ENCODE measurements at places on chromosomes 16 and 17. TPM values are rescaled to one million over a fixed set of nuclear protein-coding genes. Genes with fewer than 3 reads are reported as not detected.

- DNase-seq: peak; percentile 28
Observed at GRCh38 chr17:73401911-73402310, 90.1 kb upstream of the CDC42EP4 start.

GRCh38 chr16:29146266-29146665 lies 161.4 kb downstream of the LAT start:
- no peak for DNase-seq

Gene YPEL2
- total RNA-seq: 21.4 TPM

GRCh38 chr16:11067266-11067665 lies 122.9 kb downstream of the CLEC16A start:
- no peak for DNase-seq

Gene MARVELD3
- 2.0 TPM for total RNA-seq

GRCh38 chr17:50169881-50170459 lies 4.2 kb downstream of the SGCA start:
- no peak for DNase-seq

- DNase-seq: no peak
Observed at GRCh38 chr16:11171757-11172299, 84.2 kb downstream of the SOCS1 start.

DNA sequence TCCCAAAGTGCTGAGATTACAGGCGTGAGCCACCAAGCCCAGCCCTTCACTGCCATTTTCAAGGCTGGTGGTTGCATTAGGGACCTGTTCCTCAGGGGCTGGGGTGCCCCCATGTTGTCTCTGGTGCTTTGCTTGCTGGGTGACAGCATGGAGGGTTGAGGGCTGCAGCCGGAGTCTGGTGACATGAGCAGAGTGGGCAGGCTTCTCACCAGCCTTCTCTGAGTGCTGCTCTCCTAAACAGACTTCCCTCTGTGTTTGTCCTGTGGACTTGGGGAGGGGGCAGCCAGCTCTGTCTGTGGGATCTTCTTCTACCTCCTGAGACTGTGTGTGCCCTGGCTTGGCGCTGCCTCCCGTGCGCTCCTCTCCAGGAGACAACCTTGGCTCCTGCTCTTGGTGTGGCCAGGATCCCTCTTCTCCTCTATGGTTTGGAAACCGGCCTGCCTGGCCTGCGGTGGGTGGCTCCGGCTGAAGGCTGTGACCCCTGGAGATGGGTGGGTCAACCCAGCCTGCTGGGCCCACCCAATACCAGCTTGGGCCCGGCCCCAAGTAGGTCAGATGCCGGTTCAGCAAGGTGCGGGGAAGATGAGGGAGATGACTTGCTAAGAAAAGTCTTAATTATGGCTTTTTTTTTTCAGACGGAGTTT lies 72.1 kb downstream of the PDPK1 start:
- no peak for DNase-seq

Gene BRIP1
- 66.4 TPM for total RNA-seq

DNA sequence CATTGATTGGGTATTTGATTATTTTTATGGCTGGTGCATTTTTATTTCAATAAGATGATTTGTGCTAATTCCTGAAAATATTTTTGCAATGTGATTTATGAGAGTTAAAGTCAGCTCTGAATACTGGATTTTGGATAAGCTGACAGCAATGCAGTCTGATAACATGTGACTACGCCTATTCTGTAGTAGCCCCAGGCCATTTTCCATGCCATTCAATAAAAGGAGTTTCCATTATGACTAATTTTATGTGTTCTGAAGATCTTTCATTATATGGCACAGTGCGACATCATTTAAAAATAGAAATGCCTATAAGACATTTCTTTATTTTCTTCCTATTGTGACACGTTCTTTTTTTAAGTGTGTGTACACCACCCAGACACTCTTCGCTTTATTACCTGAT lies 46.3 kb downstream of the KCNJ2 start:
- DNase-seq: no peak

Gene FNDC8
- not detected for total RNA-seq

- no peak for DNase-seq
Observed at GRCh38 chr17:45168991-45169752, 7.5 kb downstream of the HEXIM2 start.

Gene CMTM2
- total RNA-seq: not detected

Gene FAM20A
- 0.41 TPM for total RNA-seq

Gene TAC4
- not detected for total RNA-seq

Gene SALL1
- 70.7 TPM for total RNA-seq

Gene ITGAX
- total RNA-seq: not detected

- DNase-seq: no peak
Observed at GRCh38 chr17:14840616-14841231, 424.4 kb downstream of the PMP22 start.

Gene CD300LG
- not detected for total RNA-seq

- DNase-seq: peak; percentile 39
Observed at GRCh38 chr17:32520104-32520701, 33.4 kb downstream of the CDK5R1 start.

Gene SYCE1L
- total RNA-seq: 4.2 TPM

Gene THAP11
- total RNA-seq: 46.5 TPM

- DNase-seq: no peak
Observed at GRCh38 chr16:28311913-28312312, 19.6 kb downstream of the SBK1 start.

Gene OSBPL7
- total RNA-seq: 10.8 TPM

GRCh38 chr16:79600638-79601091 lies at the start of gene MAF:
Gene MAF, minus strand, starts transcription at chr16:79600737. Its CDS starts 835 bp downstream, at chr16:79599902.
- peak; percentile 95 for DNase-seq

GRCh38 chr17:14777291-14777690 lies 476.4 kb downstream of the HS3ST3B1 start:
- no peak for DNase-seq

Gene CPNE7
- 21.1 TPM for total RNA-seq

DNA sequence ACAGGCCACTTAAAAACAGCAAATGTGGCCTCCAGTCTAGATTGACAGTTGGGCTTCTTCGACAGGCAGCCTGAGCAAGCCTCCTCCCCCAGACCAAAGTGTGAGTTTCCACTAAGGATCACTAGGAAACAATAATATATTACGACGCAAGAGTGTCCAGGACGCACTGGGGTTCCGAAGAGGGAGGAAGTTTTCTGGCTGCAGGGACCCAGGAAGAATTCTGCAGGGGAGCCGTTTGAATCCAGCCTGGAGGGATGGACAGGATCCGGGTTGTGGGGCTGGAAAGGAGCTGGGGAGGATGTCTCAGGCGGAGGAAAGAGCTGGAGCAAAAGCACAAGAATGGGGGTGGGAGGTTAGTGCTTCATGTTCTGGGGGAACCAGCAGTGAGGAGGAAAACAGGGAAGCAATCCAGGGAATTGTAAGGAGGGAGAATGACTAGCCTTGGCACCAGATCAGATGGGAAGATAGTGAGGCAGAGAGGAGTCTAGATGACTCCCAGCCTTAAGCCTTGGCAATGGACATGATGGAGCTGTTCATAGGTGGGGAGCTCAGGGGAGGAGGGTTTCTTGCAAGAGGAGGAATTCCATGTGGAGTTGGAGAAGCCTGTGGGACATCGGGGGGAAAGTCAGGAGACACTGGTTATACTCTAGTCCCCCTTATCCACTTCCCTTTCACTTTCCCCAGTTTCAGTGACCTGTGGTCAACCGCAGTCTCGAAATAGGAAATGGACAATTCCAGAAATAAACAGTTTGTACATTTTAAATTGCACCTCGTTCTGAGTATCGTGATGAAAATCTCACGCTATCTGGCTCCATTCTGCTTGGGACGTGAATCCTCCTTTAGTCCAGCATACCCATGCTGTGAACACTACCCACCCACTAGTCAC lies 26.6 kb downstream of the NGFR start:
- no peak for DNase-seq

GRCh38 chr16:71526111-71526631 lies at the start of gene CHST4:
Gene CHST4, plus strand, starts transcription at chr16:71526426. Its CDS starts 10,252 bp downstream, at chr16:71536678.
- DNase-seq: peak; percentile 68

Gene ZSCAN10
- 16.2 TPM for total RNA-seq

Gene PRSS22
- not detected for total RNA-seq

Gene CX3CL1
- total RNA-seq: 0.96 TPM

DNA sequence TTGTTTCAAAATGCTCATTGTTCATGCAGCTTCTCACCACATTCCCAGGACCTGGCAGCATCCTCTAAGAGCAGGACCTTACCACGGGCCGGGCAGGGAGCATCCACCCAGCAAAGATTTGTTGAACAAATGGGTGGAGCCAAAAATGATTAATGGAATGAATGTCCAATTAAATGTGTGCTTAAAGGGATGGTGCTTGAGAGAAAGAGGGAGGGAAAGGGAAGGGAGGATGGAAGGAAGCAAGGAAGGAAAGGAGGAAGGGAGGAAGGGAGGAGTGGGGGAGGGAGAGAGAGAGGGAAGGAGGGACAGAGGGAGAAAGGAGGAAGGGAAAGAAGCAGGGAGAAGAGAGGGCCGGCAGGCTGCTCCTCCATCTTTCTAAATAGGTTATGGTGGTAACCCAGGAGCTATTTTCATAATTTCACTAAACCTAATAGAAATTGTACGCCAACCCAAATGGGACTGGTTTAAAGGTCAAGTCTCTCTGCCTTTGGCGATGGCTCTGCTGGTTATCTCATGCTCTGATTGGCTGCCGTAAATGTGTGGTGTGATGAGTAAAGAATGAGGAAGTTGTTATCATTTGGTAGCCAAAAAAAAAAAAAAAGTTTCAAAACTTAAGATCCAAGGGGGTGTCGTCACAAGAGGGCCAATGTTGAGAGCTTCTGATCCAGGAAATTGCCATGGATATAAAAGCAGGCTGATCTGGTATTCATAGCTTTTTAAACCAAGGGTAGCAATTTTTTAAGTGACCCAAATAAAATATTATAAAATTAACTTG lies 126.7 kb upstream of the FOXF1 start:
- no peak for DNase-seq

DNA sequence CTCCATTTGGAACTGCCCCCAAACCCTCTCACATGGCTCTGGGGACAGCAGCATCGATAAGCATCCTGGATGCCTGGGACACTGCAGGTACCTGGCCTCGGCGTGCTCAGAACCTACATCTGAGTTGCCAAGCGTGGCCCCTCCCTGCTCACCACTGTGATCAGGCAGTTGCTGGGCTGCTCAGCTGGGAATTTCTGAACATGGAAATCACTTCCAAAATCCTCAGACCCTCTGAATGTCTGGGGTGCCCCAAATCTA lies 6.3 kb downstream of the CDH5 start:
- no peak for DNase-seq

GRCh38 chr16:52496051-52496876 lies 50.7 kb downstream of the TOX3 start:
- DNase-seq: no peak

Gene PLK1
- total RNA-seq: 93.5 TPM

Gene PRSS21
- total RNA-seq: not detected

GRCh38 chr17:48992444-48992843 lies 4.7 kb upstream of the IGF2BP1 start:
- DNase-seq: no peak

Gene TSNAXIP1
- total RNA-seq: 2.8 TPM

GRCh38 chr17:50835301-50836234 lies at the start of gene WFIKKN2:
Gene WFIKKN2, plus strand, starts transcription at chr17:50835586. Its CDS starts 352 bp downstream, at chr17:50835938.
- peak; percentile 48 for DNase-seq

GRCh38 chr16:68732042-68732680 lies 4.9 kb upstream of the CDH1 start:
- DNase-seq: peak; percentile 30

DNA sequence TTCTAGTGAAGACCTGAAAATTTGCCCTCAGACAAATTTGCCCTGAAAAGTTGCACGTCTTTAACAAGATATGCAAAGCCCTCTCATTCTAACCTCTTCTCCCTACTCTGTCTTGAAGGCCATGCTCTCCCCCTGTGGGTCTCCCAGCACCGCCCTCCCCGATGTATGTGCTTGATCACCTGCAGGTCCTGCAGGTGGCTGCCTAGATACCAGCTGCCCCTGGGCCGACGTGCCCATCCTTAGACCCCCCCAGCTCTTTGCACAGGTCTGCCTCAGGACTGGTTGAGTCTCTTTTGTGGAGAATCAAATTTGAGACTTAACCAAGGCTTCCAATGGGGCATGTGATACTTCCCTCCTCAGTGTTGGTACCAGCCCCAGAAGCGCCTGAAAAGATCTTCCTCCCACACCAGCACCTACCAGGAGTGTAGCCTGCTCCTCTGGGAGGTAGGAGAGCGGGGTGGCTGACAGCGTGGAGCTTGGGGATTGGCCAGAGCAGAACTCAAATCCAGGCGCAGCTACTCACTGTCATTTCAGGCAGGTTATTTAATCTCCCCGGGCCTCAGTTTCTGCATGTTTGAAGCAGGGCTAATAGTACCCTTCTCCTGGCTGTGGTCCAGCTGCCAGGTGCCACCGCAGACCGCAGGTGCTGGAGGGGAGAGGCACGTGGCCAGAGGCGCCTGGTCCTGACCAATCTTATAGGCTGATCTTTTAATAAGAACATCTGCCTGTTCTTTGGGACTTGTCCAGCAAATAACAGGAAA lies 4.5 kb upstream of the MRPL38 start:
- DNase-seq: no peak

- no peak for DNase-seq
Observed at GRCh38 chr17:49407086-49407485, 7.6 kb downstream of the PHB1 start.

DNA sequence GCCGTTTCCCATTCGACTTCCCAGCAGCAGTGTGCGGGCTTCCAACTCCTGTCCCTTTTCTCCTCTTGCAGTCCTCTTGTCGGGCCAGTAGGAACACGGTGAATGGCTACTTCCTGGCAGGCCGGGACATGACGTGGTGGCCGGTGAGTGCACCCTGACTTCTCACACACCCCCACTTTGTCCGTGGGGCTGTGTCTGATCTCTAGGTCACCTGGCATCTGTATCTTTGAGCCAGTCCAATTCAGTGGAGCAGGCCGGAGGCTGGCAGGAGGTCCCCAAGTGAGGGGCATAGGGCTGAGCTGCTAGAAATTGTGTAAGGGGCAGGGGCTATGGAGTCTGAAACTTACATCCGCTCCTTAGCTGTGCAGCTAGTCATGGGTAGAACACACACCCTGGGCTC lies 6.6 kb downstream of the SLC5A10 start:
- DNase-seq: no peak
